ENCODE measurements at places on chromosomes 11 and 22.

DNA sequence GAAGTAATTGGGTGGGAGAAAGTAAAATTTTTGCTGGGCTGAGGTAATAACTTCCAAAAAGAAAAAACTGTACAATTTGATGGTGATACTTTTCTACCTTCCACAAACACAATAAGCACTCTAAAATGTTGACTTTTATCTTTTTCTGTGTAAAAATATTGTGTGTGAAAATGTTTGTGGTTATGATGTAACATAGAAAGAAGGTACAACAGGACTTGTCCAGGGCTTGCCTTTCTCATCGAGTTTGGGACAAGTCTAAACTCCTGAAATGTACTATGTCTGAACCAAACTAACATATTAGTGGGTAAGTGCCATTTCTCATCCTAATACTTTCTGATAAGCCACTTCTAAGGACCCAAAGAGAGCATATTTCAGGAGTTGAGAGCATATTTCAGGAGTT lies 174.2 kb upstream of the PDGFD start:
- DNase-seq: no peak

GRCh38 chr11:68353118-68353517 lies 40.7 kb downstream of the LRP5 start:
- no peak for DNase-seq

- no peak for DNase-seq
Observed at GRCh38 chr11:55719608-55720160, 53.6 kb upstream of the OR5D13 start.

GRCh38 chr11:128189823-128190222 lies 397.5 kb downstream of the ETS1 start:
- no peak for DNase-seq

- DNase-seq: no peak
Observed at GRCh38 chr11:82859750-82860149, 40.5 kb downstream of the PRCP start.

GRCh38 chr22:43050995-43051394 lies 36.0 kb upstream of the PACSIN2 start:
- DNase-seq: no peak
